Diencephalon (tissue), 1 donor: ENCODE measurements at places on chromosomes 5 and 9. TPM values are rescaled to one million over a fixed set of nuclear protein-coding genes. Genes with fewer than 3 reads are reported as not detected.

Gene DCAF12
- total RNA-seq: 36.2 TPM

Gene ACTBL2
- total RNA-seq: not detected

Gene HRH2
- 4.8 TPM for total RNA-seq

Gene TNFSF15
- total RNA-seq: 0.23 TPM

Gene CARD9
- 2.3 TPM for total RNA-seq

Gene KIF20A
- 7.6 TPM for total RNA-seq

Gene SFXN1
- total RNA-seq: 96.4 TPM

Gene LCN6
- not detected for total RNA-seq

Gene TARS1
- 105 TPM for total RNA-seq

Gene DOK3
- total RNA-seq: 4.4 TPM

Gene C8G
- not detected for total RNA-seq

Gene TAF11L4
- not detected for total RNA-seq

Gene ARSI
- total RNA-seq: 0.46 TPM

Gene UNC13B
- 26.5 TPM for total RNA-seq

Gene CCDC112
- 66.7 TPM for total RNA-seq

Gene IL4
- total RNA-seq: not detected

Gene FCN2
- total RNA-seq: not detected

Gene PCDHGA12
- total RNA-seq: 7.4 TPM

Gene PCDHB8
- 8.1 TPM for total RNA-seq

Gene TAS2R1
- total RNA-seq: not detected

Gene F2RL1
- 3.0 TPM for total RNA-seq

Gene SPATA31A3
- total RNA-seq: not detected

Gene LURAP1L
- total RNA-seq: 4.6 TPM

Gene CORO2A
- total RNA-seq: 7.6 TPM

Gene ITGA1
- total RNA-seq: 12.5 TPM

Gene SH3GL2
- 52.1 TPM for total RNA-seq

Gene SLC6A18
- total RNA-seq: not detected

Gene BASP1
- 460 TPM for total RNA-seq

Gene CCDC69
- 1.2 TPM for total RNA-seq

Gene OLFML2A
- 2.3 TPM for total RNA-seq

Gene SPATA6L
- total RNA-seq: 11.3 TPM

Gene SLC6A7
- total RNA-seq: 20.5 TPM

Gene PTGER4
- 5.5 TPM for total RNA-seq

Gene STK10
- 7.8 TPM for total RNA-seq

Gene LCNL1
- 1.2 TPM for total RNA-seq

Gene RCL1
- 22.1 TPM for total RNA-seq

Gene PRKAA1
- total RNA-seq: 55.6 TPM

Gene RETREG1
- total RNA-seq: 64.4 TPM

Gene TICAM2
- 2.8 TPM for total RNA-seq

Gene ASPN
- total RNA-seq: 2.3 TPM

Gene SLCO6A1
- total RNA-seq: not detected

Gene GMCL2
- total RNA-seq: not detected

Gene MEIKIN
- 0.46 TPM for total RNA-seq

Gene TLR4
- total RNA-seq: 10.6 TPM

Gene CYSRT1
- 0.92 TPM for total RNA-seq

Gene SPINK4
- not detected for total RNA-seq

Gene SHISAL2B
- 0.92 TPM for total RNA-seq

Gene PRR16
- 6.5 TPM for total RNA-seq

Gene SPATA31E1
- not detected for total RNA-seq

Gene TLN1
- total RNA-seq: 24.9 TPM

Gene CAMK2A
- 59.7 TPM for total RNA-seq

Gene ECM2
- 5.3 TPM for total RNA-seq
